Fibroblast of skin of back (primary cell): ENCODE measurements at places on chromosomes 16 and 17.
A peak's percentile ranks its signal among the peaks of the same experiment; 100 is the strongest.

- DNase-seq, result peak; percentile 81
Observed at GRCh38 chr16:62135911-62136310, 99.7 kb upstream of the CDH8 start.

GRCh38 chr17:34364751-34365150 lies 1.7 kb upstream of the CCL1 start:
- no peak for DNase-seq

DNA sequence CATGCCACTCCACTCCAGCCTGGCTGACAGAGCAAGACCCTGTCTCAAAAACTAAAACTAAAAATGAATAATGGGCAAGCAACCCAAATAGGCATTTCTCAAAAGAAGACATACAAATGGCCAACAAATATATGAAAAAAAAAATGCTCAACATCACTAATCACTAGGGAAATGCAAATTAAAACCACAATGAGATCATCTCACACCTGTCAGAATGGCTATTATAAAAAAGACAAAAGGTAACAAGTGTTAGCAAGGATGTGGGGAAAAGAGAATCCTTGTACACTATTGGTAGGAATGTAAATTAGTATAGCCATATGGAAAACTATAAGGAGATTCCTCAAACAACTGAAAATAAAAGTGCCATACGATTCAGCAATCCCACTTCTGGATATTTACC lies 7.1 kb upstream of the ERCC4 start:
- DNase-seq, result no peak

GRCh38 chr16:67941469-67942199 lies 2.3 kb downstream of the LCAT start:
- no peak for DNase-seq

DNA sequence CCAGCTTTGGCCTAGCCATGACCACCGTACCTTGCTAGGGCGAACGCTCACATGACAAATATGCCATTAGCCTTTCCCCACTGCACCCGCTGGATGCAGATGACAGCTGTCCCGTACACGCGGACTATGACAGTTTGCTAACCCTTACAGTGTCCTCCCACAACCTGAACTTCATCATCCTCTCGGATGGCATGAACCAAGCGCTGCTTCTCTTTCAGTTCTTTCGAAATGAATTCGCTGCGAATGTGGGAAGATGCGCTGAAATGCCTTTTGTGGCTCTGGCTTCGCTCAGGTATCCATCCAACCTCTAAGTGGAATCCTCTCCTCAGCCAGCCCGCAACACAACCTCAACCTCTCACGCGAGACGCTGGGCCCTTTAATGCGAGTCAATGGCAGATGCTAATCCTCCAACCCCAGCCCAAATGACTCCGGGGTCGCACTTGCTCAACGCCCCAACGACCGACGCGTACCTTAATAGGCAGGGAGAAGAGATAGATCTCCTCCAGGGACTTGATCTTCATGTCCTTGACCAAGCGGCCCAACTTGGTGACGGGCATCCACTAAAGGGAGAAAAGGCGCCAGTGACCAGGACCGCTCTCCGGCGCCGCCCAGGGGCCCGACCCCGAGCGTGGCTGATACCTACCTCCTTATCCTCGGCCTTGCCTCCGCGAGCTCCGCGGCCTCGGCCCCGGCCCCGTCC lies 670 bp downstream of the RPS2 start:
- DNase-seq, result peak; percentile 26

- no peak for DNase-seq
Observed at GRCh38 chr16:30778549-30779244, 8.3 kb downstream of the ZNF629 start.

- DNase-seq, result no peak
Observed at GRCh38 chr17:6239241-6239798, 169.1 kb downstream of the WSCD1 start.

- peak; percentile 58 for DNase-seq
Observed at GRCh38 chr17:28643983-28644786, 773 bp downstream of the BLTP2 start.
